Sigmoid colon (tissue), 7 donors: ENCODE measurements at places on chromosomes 1 and 21.
A peak's percentile ranks its signal among the peaks of the same experiment; 100 is the strongest.

GRCh38 chr1:84756455-84757082 is 66.3 kb upstream of the SSX2IP start:
- DNase-seq, result no peak

DNA sequence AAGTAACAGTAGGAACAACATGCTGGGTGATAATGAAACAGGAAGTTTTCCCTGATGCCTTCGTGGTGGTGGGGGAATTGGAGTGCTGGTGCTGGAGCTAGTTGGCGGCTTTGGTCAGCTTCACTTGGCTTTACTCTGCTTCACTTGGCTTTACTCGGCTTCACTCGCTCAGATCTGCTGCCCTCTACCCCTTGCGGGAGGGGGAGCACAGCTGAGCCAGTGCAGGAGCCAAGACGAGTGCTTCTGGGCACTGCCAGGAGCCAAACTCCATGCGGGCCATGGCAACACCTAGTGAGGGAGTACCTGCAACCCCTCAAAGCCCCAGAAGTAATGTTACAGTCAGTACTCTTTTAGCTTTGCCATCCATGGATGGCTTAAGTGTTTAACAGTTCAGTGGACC is 10.6 kb upstream of the PRKACB start:
- no peak for DNase-seq

DNA sequence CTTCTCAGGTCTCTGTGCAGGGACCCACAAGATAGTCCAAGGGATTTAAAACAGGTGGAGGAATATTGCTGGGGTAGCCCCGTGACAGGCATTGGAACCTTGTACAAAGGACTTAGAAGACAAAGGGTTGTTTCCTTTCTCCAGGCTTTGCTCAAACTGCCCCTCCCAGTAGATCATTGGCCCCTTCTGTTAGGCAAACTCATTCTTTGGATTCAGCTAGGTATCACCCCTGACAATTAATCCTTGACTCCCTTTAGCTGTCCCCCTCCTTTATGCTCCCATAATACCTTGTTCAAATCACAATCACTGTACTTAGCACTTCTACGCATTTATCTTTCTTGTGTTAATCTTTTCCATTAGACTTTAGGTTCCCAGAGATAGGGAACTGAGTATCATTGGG is 360.5 kb downstream of the KCNH1 start:
- no peak for DNase-seq

GRCh38 chr1:36520771-36521420 is 38.2 kb upstream of the CSF3R start:
- peak; percentile 27 for DNase-seq

- DNase-seq, result no peak
Observed at GRCh38 chr1:234604495-234605398, 5.2 kb downstream of the IRF2BP2 start.

- DNase-seq, result no peak
Observed at GRCh38 chr1:9766759-9767442, 56.9 kb downstream of the CLSTN1 start.

- DNase-seq, result peak; percentile 87
Observed at GRCh38 chr21:45140346-45140940, 66.1 kb downstream of the ADARB1 start.

DNA sequence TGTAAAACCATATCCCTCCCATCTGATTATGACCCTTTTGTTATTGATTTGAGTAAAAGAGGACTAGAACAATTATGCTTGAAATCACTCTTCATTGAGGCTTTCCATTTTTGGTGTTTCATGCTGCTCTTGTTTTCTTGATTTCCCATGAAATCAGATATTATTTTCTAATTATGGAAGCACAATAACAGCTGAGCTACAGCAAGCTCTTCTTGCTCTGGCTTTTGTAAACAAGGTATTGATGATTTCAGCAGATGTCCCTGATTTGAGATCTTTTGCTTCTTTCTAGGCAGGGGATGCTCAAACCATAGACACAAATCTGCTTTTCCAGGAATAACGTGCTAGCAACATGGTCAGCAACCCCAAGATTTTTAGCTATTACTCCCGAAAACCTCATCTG is 607.8 kb downstream of the NCAM2 start:
- DNase-seq, result no peak

DNA sequence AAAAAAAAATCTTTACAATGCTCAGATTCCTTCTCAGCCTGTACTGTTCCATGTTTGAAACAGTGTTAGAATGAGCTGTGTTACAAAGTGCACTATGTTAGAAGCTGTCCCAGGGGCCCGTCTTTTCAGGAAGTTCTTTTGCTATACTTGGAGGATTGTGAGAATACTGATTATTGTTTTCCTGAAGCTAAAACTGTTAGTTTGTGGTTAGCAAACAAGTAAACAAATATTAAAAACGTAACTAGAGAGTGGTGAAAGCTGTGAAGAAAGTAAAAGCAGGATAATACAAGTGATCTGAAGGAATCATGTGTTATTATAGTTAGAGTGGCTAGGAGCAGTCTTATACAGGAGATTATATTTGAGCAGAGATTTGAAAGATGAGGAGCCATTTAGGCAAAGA is 35.6 kb downstream of the CAMSAP2 start:
- no peak for DNase-seq

- no peak for DNase-seq
Observed at GRCh38 chr1:68331117-68331865, 99.0 kb upstream of the WLS start.

- no peak for DNase-seq
Observed at GRCh38 chr1:60936163-60936562, 146.2 kb upstream of the NFIA start.

DNA sequence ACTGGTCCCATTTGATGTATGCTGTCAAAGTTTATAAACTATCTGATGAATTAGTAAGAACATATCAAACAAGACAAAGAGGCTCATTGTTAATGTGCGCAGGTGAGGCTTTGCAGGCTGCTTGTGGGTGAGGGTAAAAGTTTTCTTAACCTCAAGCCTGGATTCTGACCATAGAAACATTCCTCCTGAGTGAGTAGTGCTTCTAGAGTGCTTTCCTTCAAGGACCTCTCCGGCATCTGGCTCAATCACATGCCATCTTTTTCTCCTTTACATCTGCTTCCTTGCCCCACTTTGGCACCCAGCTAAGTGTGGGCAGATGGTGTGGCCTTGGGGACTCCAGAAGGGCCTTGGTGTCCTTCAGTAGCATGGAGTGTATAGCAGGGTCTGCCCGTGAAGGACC is 104.0 kb downstream of the ROR1 start:
- DNase-seq, result no peak

GRCh38 chr1:68173283-68173935 is 58.9 kb downstream of the WLS start:
- DNase-seq, result no peak

GRCh38 chr1:180579961-180580611 is 21.3 kb downstream of the OVAAL start:
- no peak for DNase-seq

DNA sequence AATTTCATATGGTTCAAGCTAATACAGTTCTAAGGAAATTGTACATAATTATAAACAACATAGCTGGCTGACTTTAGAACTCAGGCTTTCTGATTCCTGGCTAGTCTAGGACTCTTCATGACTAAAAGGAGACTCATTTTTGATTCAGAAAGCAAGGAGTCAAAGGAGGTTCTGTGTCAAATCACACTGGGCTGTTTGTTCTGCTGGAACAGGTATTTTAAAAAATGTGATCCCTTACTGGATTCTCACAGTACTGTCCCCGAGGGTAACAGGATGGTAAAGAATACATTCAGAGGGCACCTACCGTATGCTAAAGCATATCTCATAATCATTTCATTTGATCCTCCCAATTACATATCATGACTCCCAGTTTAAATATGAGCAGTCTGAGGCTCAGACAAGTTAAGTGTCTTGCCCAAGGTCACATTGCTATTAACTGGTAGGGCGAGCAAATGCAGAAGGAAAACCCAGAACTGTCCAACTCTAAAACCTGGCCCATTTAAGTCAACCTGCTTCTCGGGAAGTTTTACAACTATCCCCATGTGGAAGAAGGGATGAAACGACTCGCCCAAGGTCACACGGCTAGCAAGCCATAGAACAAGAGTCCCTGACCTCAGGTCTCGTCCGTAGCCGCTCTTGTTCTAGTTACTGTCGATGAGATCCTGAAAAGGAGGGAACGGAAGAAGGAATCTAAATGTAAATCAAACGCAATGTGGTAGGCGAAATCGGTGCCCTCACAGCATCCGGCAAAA is 675 bp downstream of the MYSM1 start:
- DNase-seq, result no peak
